T47D (cell line): ENCODE measurements at places on chromosomes 5 and 9.

DNA sequence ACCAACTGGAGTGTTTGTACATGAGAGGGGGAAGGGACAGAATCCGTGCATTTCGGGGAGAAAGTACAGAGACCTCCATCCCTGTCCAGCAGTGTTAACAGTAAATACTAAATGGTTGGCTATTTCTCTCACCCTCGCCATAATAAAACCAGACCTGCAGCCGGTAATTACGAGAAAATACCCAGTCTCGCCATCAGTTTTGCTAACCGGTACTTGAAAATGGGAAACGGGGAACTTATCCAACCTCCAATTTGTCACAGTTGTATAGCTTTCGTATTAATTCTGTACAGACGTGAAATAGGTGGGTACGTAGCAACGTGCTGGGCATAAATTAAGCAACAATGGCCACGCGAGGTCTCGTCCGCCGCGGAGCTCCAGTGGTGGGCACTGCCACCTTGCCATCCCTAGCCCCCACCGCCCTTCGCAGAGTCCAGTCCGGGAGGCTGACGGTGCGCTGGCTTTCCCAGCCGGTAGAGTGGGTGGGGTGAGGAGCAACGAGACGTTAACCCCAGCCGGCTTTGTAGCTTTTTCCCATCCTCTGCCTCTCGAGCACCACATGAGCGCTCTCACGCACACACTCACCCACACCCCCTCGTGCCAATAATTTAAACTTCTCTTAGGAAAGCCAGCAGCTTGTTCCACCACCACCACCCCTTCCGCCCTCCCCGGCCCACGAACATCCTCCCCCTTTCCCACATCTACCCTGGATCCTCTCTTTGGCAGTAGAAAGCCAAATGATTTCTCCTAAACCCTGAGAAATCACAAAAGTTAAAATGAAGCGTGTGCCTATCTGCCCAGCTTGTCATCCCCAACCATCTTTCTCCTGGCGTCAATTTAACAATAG, 1.8 kb downstream of the ELAVL2 start:
- no peak for DNase-seq

DNA sequence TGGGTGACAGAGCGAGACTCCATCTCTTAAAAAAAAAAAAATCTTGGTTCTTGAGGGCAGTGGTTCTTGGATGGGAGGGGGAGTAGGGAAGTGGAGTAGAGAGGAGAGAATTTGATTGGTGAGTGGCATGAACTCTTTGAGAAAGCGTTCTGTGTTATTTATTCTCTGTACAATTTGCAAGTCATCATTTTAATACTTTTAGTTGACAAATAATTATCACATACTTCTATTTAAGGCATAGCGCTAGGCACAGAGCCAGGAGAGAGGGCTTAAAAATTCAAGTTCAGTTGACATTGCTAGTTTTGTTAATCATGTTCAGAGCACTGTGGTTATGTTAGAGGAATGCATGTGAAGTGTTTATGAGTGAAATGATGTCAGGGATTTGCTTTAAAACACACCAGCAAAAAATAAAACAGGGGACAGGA, 24.6 kb downstream of the HSDL2 start:
- DNase-seq: no peak

GRCh38 chr5:2921176-2921575, 169.7 kb upstream of the IRX2 start:
- DNase-seq: no peak

DNA sequence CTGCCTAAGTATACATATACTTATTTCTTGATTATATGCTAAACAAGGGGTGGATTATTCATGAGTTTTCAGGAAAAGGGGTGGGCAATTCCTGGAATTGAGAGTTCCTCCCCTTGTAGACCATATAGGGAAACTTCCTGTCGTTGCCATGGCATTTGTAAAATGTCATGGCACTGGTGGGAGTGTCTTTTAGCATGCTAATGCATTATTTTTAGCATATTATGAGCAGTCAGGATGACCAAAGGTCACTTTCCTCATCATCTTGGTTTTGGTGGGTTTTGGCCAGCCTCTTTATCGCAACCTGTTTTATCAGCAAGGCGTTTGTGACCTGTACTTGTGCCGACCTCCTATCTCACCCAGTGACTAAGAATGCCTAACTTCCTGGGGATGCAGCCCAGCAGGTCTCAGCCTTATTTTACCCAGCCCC, 80.9 kb downstream of the ALDH7A1 start:
- no peak for DNase-seq

GRCh38 chr5:74093561-74093960, 467.6 kb downstream of the ARHGEF28 start:
- DNase-seq: no peak

DNA sequence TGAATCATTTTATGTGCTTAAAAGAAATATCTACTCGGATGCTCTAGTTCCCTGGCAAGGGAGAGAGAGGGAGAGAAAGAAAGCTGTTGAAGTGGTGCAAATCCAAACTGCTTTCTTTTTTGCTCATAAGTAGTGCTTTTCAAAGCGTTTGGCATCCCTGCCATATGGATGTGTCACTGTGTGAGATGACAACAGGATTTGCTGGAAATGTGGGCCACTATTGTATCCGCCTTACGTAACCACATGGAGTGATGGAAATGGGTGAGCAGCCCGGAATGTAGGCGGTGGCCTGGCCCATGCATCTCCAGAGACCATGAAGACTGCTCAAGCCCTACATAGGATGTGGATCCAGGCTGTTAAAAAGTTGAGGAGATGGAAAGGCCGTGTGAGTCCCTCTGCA, 30.8 kb downstream of the TJP2 start:
- no peak for DNase-seq

DNA sequence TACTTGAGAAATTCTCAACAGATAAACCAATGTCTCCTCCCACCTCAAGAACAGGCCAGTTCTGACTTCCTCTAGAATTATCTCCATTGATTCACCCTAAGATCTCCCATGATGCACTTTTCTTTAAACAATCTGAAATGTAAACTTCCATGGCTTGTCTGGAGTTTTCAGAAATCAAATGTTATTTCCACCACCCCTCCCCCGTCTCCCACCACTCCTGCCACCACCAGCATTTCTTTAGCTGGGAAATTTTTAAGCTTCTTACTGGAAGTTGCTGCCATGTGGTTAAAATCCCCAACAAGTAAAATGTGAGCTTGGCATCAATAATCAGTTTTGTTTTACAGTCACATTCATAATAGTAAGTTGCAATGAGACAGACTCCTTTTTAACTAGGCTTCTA, 32.8 kb upstream of the BASP1 start:
- DNase-seq: no peak

DNA sequence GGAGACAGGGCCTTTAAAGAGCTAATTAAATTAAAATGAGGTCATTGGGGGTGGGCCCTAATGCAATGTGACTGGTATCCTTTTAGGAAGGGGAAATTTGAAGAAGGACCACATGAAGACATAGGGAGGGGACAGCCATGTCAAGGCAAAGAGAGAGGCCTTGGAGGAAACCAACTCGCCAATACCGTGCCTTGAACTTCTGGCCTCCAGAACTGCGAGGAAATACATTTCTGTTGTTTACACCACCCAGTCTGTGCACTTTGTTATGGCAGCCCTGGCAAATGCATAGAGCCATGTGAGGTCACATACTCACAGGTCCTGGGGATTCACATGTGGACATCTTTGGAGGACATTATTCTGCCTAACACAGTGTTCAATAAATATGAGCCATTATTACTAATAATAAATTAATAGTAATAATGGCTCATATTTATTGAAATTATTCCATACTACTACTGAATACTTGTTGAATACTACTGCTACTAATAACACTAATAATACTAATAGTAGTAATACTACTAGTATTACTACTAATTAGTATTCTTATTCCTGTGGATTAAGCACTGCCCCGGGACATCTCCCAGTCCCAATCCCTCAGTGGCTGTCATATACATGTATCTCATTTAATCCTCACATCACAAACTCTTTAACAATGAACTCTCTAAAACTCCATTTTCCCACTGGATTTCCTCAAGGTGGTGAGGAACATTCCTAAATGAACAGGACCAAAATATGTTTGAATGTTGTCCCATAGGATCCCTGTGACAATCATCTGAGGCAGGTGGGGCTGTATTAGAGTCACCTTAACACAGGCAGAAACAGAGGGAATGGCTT, 8.4 kb downstream of the TRAF1 start:
- DNase-seq: no peak

DNA sequence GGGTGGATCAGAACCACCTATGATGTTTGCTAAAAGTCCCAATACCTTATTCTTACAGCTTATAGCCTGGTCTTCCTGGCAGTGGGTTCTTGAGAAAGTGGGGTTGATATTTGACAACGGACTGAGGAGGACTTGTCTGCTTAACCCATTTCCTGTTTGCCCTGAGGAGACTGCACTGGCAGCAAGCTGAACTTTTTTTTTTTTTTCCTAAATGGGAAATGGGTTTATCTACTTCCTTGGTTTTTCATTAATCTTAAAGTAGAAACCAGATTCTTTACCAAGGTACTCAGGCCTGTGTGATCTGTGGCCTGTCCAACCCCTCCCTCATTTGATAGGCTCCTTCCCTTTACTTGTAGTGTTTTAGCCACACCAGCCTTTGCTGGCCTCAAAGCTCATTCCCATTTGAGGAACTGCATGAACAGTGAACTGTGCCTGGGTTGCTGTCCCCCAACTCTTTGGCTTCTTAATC, 47.1 kb downstream of the C9orf57 start:
- DNase-seq: no peak

DNA sequence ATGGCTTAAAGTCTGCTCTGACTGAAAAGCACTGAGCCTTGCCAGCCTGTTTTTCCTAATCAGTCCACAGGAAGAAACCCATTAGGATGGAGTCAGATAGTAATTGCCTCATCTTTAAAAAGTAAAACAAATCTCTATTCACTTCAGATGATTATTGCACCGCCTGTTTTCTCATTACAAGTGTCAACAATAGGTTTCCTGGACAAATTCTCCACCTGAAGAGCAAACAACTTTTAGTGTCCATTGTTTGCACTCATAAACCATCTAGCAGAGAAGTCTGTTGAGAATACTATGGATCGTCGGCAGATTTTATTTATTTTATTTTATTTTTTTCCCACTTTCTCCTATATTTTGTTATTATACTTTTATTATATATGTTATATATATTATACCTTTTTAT, 20.3 kb downstream of the C5orf63 start:
- DNase-seq: no peak

- DNase-seq: no peak
Observed at GRCh38 chr5:143215690-143216089, 187.8 kb downstream of the NR3C1 start.

DNA sequence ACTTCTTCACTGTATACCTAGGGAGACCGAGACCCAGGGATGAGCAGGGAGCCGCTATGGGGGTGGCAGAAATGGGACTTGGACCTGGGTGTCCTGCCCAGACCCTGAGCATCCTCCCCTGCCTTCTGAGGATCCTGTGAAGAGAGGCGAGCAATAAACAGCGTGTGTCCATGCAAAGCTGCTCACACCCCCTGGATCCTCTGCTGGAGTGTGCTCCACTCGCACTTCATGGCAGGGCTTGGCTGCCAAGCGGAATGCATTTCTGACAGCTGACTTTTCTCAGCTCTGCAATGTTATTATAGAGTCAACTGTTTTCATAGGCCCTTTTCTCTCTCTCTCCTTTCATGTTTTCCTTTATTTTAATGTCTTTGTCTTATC, 31.0 kb upstream of the ALDH1B1 start:
- DNase-seq: no peak
